ENCODE measurements at places on chromosomes 2 and 18. TPM values are rescaled to one million over a fixed set of nuclear protein-coding genes. Genes with fewer than 3 reads are reported as not detected.

Gene REG1A
- total RNA-seq, result 293 TPM

Gene MOGAT1
- total RNA-seq, result not detected

Gene KLHL41
- not detected for total RNA-seq

GRCh38 chr2:143584936-143585335 is 455.7 kb downstream of the ARHGAP15 start:
- DNase-seq, result no peak

DNA sequence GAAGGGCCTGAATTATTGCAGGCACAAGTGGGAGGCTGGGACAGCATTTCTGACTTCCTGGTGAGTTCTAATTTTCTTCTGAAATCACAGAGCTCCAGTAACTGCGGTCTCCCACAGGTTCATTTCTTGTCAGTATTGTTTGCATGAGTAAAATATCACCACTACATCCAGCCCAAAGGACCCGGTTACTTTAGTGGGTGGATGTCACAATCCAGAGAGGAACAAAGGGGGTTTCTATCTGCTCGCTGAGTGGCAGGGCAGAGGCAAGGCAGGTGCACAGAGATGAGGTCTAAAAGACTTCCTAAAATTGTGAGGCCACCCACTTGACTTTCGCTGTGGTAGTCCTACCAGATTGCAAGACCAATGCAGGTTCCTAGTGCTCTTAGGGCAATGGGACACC is 800.4 kb upstream of the ID2 start:
- DNase-seq, result no peak

Gene FBXO36
- total RNA-seq, result 12.1 TPM

- DNase-seq, result peak; percentile 30
Measured at GRCh38 chr2:73291461-73292315, 1.7 kb downstream of the EGR4 start.

DNA sequence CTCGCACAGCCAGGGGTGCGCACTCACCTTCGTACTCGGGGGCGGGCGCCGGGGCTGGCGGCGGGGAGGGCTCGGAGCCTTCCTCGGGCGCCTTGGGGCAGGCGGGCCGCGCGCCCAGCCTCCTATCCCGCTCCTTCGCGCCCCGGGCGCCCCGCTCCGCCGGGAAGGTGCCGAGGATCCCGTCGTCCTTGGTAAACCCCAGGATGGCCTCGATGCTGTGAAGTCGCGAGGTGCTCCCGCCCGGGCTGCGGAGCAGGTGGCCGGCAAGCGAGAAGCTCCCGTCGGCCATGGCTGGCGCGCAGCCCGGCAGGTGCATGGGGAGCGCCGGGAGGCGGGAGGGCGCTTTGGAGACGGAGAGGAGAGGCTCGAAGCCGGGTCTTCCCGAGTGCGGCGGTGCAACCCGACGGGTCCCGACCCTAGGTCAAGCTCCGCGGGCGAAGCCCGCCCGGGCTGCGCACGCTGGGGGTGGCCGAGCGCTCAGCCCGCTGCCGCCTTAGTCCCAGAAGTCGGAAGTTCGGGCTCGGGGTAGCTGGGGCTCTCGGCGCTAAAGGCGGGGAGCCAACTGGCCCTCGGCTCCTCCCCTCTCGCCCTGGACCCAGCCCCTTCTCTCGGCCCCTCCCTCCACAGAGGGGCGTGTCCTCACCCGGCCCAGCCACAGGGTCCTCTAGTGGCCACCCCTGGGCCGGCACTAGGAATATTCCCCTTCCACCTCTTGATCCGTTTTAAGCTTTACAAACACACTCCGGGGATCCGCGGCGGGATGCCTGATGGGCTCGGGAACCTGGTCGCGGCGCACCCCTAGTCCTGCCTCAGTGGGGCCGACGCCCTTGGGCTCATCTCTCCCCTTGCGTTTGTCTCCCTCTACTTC is at the start of gene RAX:
Gene RAX, minus strand, starts transcription at position 564 of the 868 bp plus-strand sequence. Its CDS starts 248 bp downstream, at position 316.
- DNase-seq, result peak; percentile 51

GRCh38 chr18:46152436-46152807 is 48.2 kb downstream of the HAUS1 start:
- no peak for DNase-seq

DNA sequence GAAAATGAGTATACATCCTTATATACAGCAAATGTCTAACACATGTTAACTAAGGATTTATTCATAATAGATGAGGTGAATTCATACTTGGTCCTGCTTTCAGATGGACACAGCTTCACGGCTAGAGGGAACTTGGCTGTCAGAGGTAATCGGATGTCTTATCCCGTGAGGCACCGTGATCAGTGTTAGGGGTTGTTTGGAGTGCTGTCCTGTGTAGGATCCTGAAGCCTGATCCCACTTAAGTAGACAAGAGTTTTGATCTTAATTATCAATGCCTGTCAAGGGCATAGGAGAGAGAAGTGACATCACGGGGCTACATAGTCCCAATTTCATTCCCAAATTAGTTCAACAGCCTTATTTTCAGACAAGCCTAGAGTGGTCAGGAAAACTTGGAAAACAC is 204.6 kb downstream of the RNF144A start:
- DNase-seq, result no peak

Gene LHCGR
- total RNA-seq, result 0.92 TPM

- DNase-seq, result no peak
Measured at GRCh38 chr18:5315838-5316237, 20.3 kb upstream of the ZBTB14 start.

GRCh38 chr18:8660316-8660715 is 45.0 kb upstream of the MTCL1 start:
- DNase-seq, result no peak

Gene ADGRF3
- not detected for total RNA-seq

- peak; percentile 56 for DNase-seq
Measured at GRCh38 chr2:233084488-233084887, 24.3 kb downstream of the INPP5D start.

Data from stomach (tissue), 19 donors.